H4 (cell line): ENCODE measurements at places on chromosomes 7 and 10.

- no peak for DNase-seq
Observed at GRCh38 chr7:132345543-132346129, 230.6 kb downstream of the PLXNA4 start.

DNA sequence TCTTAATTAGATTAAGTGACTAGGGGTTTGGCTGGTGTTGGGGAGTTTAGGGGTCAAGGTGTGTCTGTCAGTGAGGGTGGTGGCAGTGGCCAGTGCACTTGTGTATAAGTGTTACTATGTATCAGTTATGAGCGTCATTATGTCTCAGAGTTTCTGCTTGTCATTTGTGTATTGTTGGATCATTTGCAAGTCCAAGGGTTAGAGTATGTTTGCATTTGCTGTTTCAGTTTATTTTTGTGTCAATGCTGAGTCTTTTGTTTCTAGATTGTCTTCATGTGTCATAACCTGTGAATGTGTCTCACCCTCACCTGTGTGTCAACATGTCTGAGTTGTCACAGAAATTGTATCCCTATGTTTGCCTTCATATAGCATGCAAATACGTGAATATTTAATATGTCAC lies 97.5 kb upstream of the PAX2 start:
- DNase-seq: no peak

DNA sequence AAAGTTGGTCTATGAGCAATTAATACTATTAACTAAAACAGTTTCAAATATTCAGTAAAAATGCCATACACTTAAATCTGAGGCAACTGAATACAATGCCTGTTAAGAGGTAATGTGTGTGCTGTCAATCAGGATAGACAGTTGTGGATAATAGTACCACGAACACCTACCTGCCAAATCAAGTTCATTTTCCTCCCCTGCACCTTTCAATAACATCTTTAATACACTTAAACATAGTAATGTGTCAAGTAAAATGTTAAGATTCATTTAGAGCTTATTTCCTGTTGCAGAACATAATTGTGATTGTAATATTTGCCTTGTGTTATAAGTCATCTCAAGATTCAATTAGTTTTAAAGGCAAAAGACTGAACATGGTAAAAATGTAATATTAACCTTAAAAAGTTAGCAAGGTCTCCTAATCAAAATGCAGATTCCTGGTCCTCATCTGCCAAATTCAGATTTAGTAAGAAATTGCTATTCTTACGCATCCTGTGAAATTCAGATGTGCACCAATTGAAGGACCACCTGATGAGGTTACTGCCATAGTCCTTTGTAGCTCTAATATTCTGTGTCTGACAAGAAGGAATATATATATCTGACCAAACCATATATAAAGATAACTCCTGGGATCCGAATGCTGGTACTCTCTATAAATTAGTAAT lies 37.1 kb downstream of the COL1A2 start:
- DNase-seq: no peak

DNA sequence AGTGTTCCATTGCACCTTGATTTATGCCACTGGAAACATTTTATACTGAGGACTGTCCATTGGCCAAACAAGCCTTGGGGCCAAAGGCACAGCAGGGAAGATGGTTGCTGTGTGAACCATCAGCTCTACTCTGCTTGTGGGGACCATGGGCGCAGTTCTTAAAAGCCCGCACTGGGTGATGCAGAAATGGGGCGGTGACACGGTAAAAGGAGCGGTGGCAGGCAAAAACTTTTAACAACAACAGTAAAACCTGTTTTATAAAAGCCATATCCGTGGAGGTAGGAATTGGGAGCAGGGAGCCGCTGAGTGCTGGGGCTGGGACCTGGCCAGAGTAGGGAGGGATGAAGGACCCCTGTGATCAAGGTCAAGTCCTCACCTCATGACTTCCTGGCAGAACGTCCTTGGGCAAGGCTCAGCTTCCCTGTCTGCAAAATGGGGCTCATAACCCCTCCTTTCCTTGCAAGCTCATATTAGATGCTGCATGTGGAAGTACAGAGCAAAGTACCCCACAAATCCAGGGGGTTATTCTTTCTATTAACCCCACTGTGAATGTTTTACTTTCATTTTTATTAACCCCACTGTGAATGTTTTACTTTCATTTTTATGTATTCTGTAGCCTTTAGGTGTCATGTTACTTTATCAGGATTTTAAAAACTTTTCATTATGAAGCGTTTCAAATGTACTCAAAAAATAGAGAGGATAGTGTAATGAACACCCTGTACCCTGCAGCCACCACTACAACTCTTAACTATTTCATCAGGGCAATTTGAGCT lies 78.3 kb downstream of the GRK5 start:
- no peak for DNase-seq
